Immature natural killer cell (primary cell): ENCODE measurements at places on chromosomes 2 and 18. TPM values are rescaled to one million over a fixed set of nuclear protein-coding genes. Genes with fewer than 3 reads are reported as not detected.

- no peaks in the 10 kb centered on the region for H3K36me3 ChIP-seq
- no peaks in the 10 kb centered on the region for H3K4me1 ChIP-seq
- DNase-seq, result no peak
- no peak overlapping the region for H3K27ac ChIP-seq
- H3K27me3 ChIP-seq, result no peaks in the 10 kb centered on the region
These were observed 1064.8 kb downstream of the SUCLG1 start for GRCh38 chr2:83394134-83394904.

DNA sequence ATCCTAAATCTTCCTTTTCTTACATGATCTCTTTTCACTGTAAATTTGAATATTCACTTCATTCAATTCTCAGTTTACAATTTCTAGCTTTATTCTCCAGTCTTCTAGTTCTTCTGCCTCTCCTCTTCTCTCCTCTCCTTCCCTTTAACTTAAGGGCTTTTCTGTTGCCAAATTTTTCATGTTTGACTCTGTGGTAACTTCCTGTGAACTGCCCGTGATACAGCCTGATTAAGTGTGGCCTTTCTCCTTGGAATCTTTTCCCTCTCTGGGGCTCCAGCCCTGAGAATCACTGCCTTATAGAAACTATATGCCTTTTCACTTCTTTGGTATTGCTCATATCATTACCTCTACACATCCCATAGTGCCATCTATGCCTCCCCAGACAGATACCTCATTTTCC is 1923.8 kb upstream of the CELF4 start:
- H3K27me3 ChIP-seq, result no peaks in the 10 kb centered on the region
- H3K27ac ChIP-seq, result no peak overlapping the region
- no peaks in the 10 kb centered on the region for H3K4me1 ChIP-seq
- H3K36me3 ChIP-seq, result no peaks in the 10 kb centered on the region

- H3K4me1 ChIP-seq, result peaks cover 13% of the 10 kb centered on the region
- H3K27ac ChIP-seq, result peak overlapping the region; percentile 81
- H3K27me3 ChIP-seq, result no peaks in the 10 kb centered on the region
These were observed 22.5 kb upstream of the CDKL4 start for GRCh38 chr2:39266139-39266805.

DNA sequence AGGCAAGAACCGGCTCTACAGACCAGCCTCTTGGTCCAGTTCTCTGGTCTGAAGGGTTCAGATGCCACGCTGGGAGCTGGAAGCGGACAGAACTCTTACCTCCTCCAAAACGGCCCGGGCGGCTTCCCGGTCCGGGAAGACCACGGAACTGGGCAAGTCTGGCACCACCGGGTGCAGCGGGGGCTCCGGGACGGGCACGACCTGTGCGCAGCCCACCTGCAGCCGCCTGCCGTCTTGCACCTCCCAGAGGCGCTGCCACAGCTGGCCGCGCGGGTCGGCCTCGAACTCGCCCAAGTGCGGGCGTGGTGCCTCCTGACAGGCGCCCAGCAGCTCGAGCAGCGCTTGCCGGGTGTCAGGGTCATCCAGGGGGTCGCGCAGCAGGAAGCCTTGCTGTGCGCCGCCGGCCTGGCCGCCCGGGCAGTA is 773 bp downstream of the CMPK2 start:
- peaks cover 7% of the 10 kb centered on the region for H3K27me3 ChIP-seq
- peaks cover 31% of the 10 kb centered on the region for H3K36me3 ChIP-seq
- peak overlapping the region; percentile 28 for H3K27ac ChIP-seq
- peaks cover 17% of the 10 kb centered on the region for H3K4me1 ChIP-seq
- H3K4me3 ChIP-seq, result peak overlapping the region; percentile 78

- no peak overlapping the region for H3K27ac ChIP-seq
- H3K36me3 ChIP-seq, result no peaks in the 10 kb centered on the region
- H3K27me3 ChIP-seq, result no peaks in the 10 kb centered on the region
- no peak for DNase-seq
- no peak overlapping the region for H3K4me3 ChIP-seq
- no peaks in the 10 kb centered on the region for H3K4me1 ChIP-seq
These were observed 167.6 kb downstream of the DCDC2C start for GRCh38 chr2:3871002-3871401.

- no peaks in the 10 kb centered on the region for H3K36me3 ChIP-seq
- peaks cover 2% of the 10 kb centered on the region for H3K27me3 ChIP-seq
- H3K4me1 ChIP-seq, result no peaks in the 10 kb centered on the region
- no peak overlapping the region for H3K27ac ChIP-seq
- no peak for DNase-seq
These were observed 131.2 kb downstream of the LYPD6B start for GRCh38 chr2:149169656-149170055.

DNA sequence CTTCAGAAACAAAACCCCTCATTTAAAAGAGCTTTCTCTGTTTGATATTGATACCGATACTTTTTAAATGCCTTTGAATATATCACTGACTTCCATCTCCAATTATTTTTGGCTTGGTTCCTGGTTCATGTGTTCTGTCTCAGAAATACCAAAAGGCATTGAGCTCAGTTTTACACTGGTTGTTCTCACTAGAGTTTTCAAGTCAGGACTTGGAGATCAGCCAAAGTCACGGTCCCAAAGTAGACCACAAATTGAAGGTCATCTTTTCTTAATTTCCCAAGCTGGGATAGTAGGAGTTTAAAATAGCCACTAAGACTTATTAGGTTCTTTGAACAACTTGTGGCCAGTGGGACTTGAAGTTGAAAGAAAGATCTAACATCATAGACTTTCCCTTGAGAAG is 24.2 kb downstream of the DHRS9 start:
- H3K27me3 ChIP-seq, result no peaks in the 10 kb centered on the region
- no peak for DNase-seq
- no peak overlapping the region for H3K4me3 ChIP-seq
- no peak overlapping the region for H3K27ac ChIP-seq

DNA sequence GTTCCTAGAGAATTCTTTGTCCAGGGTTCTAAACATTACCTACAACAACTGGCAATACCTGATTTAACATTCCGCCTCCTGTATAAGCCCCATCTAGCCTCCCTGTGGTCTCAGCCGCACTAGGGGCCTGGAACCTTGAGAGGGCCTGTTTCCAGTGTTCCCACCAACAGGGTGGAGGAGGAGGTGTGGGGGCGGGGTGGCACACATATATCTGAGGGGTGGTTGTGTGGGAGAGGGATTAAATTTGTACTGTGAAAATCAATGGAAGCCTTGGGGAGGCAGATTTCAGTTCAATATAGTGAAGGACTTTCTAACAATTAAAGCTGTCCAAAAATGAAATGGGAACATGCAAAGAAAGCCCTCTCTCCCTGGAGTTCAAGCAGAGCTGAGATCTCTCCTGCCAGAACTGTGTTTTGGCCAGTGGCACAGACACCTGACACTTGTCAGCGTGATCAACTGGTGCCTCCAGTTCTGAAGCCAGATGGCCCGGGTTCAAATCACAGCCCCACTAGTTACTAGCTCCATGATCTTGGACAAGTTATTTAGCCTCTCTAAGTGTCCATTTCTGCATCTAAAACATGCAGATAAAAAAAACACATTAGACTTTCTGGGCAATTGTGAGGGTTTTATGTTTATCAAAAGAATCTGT is 17.0 kb upstream of the FZD7 start:
- H3K4me1 ChIP-seq, result no peaks in the 10 kb centered on the region
- no peak for DNase-seq
- H3K36me3 ChIP-seq, result no peaks in the 10 kb centered on the region
- peaks cover 10% of the 10 kb centered on the region for H3K27me3 ChIP-seq
- H3K27ac ChIP-seq, result no peak overlapping the region

DNA sequence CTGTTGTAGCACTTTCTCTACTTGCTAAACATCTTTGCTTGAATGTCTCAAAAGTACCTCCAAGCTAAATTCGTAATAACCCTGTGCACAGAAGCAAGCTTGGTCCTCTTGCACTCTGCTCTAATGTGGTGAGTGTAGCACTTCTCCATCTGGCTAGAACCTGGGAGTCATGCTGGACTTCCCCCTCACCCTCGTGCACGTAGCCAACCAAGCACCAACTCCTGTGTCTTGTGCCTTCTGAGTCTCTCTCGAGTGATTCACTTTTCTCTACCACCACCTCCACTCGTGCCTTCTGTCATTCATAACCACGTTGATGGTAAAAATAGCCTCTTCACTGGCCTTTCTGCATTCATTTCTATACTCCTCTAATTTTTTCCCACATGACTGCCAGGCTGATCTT is 91.9 kb upstream of the KCNE4 start:
- H3K4me3 ChIP-seq, result no peak overlapping the region
- no peaks in the 10 kb centered on the region for H3K27me3 ChIP-seq
- H3K4me1 ChIP-seq, result no peaks in the 10 kb centered on the region
- no peak overlapping the region for H3K27ac ChIP-seq
- H3K36me3 ChIP-seq, result no peaks in the 10 kb centered on the region

DNA sequence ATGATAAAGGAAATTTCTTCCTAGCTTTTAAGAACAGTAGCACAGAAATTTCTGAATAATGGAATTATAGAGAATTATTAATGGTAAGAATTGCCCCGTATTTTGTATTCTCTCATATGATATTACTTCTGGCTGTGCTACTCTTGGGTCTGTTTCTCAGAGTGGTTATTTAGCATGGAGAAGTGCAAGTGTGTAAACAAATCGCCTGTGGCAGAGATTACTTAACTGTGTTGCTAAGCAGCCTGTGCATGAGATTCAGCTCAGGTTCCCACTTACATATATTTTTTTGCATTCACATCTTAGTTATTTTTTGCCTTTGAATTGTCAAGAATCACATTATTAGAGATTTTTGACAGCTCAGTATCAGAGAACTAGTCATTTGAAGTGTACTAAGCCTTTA is 80.1 kb upstream of the NFATC1 start:
- no peak overlapping the region for H3K27ac ChIP-seq
- H3K27me3 ChIP-seq, result no peaks in the 10 kb centered on the region
- peaks cover 39% of the 10 kb centered on the region for H3K4me1 ChIP-seq

- peaks cover 6% of the 10 kb centered on the region for H3K36me3 ChIP-seq
- H3K27me3 ChIP-seq, result peaks cover 3% of the 10 kb centered on the region
- no peak for DNase-seq
- H3K4me3 ChIP-seq, result no peak overlapping the region
- peaks cover 41% of the 10 kb centered on the region for H3K4me1 ChIP-seq
- no peak overlapping the region for H3K27ac ChIP-seq
These were observed 102.8 kb downstream of the HIBCH start for GRCh38 chr2:190216829-190217228.

DNA sequence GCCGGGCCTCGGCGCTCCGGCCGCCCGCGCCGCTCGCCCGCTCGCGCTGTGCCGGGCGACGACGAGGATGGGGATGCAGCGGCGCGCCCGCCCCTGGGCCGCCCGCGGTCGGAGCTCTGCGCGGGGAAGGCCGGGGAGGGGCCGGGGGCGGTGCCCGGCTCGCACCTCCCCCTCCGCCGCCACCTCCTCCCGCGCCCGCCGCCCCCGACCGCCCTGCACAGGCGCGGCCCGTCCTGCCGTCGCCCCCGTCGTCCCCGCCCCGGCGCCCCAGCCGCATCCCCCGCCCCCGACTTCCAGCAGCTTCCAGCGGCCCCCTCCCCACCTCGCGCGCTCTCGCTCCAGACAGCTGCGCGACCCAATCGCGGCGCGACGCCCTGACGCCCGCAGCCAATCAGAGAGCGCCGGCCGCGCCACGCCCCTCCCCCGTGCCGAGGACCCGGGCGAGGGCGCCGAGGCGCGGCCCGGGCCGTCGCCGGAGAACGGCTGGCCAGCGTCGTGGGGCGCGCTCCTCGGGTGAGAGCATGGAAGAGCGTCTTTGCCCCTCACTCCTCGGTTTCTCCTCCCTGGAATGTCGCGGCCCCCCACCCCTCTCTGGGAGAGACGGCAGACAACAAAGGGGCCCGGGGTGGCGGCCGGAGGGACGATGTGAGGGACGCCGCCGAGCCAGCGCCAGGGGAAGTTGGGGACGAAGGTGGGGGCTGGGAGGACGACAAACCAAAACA is at the start of gene MBOAT2:
Gene MBOAT2, minus strand, starts transcription at position 69 of the 722 bp plus-strand sequence. CDS start 70 bp downstream, outside the sequence.
- H3K36me3 ChIP-seq, result no peaks in the 10 kb centered on the region
- H3K4me1 ChIP-seq, result peaks cover 9% of the 10 kb centered on the region
- DNase-seq, result peak; percentile 75
- peak within 1 kb of the TSS; percentile 84 for H3K27ac ChIP-seq

DNA sequence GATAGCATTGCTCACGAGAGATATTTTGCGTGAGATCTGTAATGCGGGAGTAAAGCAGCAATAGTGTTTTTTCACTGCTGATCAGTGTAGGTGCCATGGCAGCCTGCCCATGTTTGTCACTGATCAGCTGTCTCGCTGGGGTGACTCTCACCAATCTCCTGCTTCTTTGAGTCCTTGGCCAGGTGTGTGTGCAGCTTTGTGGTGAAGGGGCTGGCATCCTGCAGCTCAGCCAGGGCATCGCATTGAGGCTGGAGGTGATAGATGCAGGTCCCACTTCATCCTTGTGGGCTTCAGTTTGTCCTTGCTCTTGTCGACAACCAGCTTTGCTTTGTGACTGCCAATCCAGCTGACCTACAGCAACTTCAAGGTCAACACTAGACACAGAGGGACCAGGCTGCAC is 258.3 kb upstream of the CXCR4 start:
- H3K4me1 ChIP-seq, result peaks cover under 1% of the 10 kb centered on the region
- no peak overlapping the region for H3K4me3 ChIP-seq
- no peak overlapping the region for H3K27ac ChIP-seq
- no peaks in the 10 kb centered on the region for H3K27me3 ChIP-seq
- no peak for DNase-seq

DNA sequence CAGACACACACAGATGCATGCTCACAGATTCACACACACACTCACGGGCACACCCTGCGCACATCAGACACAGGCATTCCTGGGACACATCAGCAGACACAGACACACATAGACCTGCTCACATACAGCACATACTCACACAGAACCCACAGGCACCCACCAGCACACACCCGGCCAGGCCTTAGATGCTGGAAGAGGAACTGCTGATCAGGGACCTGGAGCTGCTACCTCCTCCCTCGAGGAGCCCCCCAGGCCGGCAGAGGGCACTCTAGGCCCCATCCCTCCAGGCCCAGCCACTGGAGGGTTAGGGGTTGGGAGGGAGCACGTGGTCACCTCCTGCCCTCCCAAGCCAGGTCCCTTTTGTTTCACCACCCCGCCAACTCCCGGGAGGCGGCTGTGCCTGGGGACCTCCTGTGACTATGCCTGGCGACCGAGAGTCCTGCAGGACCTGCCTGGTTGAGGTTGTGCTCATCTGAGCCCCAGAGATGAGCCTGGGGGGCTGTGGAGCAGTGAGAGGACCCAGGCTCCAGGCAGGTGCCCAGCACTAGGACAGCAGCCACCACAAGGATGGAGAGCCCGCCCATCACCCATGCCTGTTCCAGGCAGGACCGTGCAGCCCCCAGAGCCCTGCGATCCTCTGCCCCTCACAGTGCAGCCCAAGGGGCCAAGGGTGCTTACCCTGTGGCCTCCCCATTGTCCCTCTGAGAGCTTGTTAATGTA is 21.0 kb upstream of the PTMA start:
- H3K27ac ChIP-seq, result peak overlapping the region; percentile 13
- H3K4me3 ChIP-seq, result no peak overlapping the region
- H3K27me3 ChIP-seq, result peaks cover 4% of the 10 kb centered on the region
- peaks cover 3% of the 10 kb centered on the region for H3K4me1 ChIP-seq

Gene CPS1
- not detected for polyA plus RNA-seq

Gene CRIM1
- polyA plus RNA-seq, result 1.9 TPM

Gene DOK1
- 18.4 TPM for polyA plus RNA-seq

Gene RAB6D
- not detected for polyA plus RNA-seq

Gene GALNT14
- not detected for polyA plus RNA-seq

Gene CERKL
- polyA plus RNA-seq, result 15.5 TPM

Gene LCT
- polyA plus RNA-seq, result not detected

Gene CYTIP
- polyA plus RNA-seq, result 142 TPM

Gene KLF7
- 6.7 TPM for polyA plus RNA-seq
